CD4-positive, alpha-beta T cell treated with Interleukin-1 beta for 1 hour (primary cell): ENCODE measurements at places on chromosomes 11 and 22.

DNA sequence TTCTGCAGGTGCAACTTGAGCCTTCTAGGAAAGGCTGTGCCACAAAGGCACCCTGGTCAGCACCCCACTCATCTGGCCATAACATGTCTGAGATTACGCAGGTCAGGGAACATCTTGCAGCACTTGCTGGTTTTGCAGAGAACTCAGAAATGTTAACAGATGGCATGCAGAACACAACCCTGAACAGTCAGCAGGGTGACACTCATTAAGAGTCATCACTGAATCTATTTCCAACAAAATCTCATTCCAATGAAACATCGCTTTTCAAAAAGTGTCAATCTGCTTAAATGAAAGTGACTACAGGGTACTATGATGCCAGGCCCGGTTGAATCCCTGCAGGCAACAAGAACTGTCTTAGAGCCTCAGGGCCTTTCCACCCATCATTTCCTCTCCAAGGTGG lies 369.8 kb upstream of the CCDC90B start:
- no peak for DNase-seq

DNA sequence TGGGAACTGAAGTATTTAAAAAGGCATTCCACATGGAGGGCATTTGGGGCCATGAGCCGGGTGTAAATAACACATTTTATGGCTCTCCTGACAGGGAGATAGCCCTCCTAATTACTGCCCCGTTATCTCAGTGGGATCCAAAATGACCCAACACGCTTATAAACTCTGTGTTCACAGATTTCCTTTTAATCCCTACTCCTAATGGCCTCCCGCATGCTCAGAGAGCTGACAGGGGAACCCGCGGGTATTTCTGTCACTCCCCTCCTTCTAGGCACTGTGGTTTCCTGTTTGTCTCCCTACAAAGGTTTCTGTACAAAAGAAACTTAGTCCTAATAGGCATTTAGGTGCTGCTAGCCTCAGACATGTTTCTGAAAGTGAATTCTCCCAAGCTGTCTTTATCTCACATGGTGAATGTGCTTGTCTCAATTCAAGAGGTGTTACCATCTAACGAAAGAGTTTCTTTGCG lies 202.8 kb upstream of the SEZ6L start:
- no peak for DNase-seq

DNA sequence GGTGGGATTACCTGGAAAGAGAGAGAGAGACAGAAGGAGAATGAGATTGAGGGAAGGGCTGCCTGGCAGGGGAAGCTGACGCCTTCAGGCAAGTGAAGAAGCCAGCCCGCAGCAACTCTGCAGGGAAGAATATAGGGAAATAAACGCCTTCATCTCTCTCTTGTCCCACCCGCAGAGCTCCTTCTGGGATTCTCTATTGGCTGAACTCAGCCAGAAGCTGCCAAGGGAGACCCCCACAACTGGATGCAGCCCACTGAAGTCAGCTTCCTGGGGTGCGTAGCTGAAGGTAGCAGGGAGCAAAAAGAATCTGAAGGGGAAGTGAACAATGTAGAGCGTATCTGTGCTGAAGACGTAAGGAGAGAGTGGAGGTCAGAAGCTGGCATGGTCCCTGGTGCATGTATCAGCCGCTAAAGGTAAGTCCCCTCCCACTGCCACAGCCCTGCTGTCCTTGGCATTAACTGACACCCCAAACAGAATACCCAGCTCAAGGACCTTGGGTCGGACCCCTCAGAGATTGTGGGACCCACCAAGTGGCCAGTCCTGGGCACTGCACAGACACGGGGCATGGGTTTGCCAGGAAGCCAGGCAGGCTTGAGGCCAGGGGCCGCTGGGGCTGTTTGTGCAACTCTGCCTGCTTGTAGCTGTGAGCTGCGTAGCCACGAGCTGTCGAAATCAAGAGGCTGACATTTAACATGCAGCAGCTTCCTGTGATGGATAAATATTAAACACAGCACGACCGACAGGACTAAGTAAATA lies 469.9 kb downstream of the MN1 start:
- DNase-seq, result no peak

GRCh38 chr11:79308429-79308828 lies 132.4 kb downstream of the TENM4 start:
- no peak for DNase-seq
